Right cardiac atrium (tissue), 5 donors: ENCODE measurements at places on chromosomes 2 and 18. TPM values are rescaled to one million over a fixed set of nuclear protein-coding genes. Genes with fewer than 3 reads are reported as not detected.
A peak's percentile ranks its signal among the peaks of the same experiment; 100 is the strongest.

The NPPC gene
- polyA plus RNA-seq, result 1.7 TPM

DNA sequence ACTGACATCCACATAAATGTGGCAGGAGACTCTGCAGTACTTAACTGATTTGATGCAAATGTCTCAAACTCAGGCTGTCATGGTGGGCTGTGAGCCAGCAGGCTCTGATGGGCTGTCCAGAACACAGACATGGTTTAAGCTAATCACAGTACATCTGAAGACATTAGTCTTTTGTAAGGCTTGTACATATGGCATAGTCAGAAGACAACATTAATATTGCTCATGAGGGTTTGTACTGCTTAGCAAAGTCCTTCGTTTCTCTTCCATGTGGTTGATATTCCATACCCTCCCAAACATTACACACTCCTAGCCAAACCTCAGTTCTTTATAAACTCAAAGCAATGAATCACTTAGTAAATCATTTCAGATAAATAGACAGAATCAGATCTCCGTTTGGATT is 330.6 kb downstream of the RND3 start:
- DNase-seq, result no peak

DNA sequence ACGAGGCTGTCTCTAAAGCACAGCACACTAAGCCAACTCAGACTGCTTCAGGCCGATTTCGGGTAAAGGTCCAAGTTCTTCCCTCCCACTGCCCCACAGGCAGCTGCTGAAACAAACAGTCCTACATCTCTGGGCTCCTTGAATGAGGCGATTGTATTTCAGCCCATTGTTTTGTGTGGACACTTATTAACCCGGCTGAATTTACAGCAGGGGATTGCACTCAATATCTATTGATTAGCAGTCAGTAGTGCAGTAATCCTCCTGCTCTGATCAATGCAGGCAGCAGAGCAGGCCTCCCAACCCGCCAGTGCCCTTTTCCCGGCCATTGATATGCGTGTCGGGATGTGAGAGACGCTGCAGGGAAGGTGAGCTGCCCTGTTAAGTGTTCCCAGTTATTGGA is 330.1 kb downstream of the CMPK2 start:
- DNase-seq, result no peak

The PPP1CB gene
- 126 TPM for polyA plus RNA-seq

GRCh38 chr2:74179063-74179865 is 585 bp upstream of the MOB1A start:
- peak; percentile 18 for DNase-seq

GRCh38 chr2:54520687-54521086 is 64.6 kb downstream of the SPTBN1 start:
- no peak for DNase-seq
